ENCODE measurements at places on chromosomes 1 and 21.

DNA sequence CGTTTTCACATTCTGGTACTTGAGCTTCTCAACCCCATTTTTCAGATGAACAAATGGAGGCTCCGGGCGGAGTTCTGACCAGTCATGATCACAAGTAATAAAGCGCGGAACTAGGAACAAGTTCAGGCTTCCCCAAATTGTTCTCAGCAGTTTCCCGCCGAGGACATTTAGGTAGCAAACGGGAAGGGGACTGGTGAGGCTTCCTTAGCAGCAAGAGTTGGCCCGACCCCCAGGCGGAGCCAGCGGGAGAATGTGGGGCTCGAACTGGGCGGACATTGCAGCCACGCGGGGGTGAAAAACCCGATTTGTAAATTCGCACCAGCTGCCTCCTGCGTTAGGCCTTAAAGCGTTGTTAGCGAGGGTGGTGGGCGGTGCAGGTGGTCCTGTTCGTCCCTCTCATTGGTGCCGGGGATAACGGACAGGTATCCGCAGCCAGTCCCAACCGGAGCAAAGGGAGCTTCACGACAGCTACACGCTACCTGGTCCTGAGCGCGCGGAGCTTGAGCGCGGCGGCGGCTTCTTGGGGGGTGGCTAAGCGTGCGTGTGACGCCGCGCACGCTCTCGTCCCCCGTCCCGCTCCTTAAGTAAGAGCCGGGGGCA, 15.3 kb downstream of the SEMA6C start:
- DNase-seq: peak; percentile 70

DNA sequence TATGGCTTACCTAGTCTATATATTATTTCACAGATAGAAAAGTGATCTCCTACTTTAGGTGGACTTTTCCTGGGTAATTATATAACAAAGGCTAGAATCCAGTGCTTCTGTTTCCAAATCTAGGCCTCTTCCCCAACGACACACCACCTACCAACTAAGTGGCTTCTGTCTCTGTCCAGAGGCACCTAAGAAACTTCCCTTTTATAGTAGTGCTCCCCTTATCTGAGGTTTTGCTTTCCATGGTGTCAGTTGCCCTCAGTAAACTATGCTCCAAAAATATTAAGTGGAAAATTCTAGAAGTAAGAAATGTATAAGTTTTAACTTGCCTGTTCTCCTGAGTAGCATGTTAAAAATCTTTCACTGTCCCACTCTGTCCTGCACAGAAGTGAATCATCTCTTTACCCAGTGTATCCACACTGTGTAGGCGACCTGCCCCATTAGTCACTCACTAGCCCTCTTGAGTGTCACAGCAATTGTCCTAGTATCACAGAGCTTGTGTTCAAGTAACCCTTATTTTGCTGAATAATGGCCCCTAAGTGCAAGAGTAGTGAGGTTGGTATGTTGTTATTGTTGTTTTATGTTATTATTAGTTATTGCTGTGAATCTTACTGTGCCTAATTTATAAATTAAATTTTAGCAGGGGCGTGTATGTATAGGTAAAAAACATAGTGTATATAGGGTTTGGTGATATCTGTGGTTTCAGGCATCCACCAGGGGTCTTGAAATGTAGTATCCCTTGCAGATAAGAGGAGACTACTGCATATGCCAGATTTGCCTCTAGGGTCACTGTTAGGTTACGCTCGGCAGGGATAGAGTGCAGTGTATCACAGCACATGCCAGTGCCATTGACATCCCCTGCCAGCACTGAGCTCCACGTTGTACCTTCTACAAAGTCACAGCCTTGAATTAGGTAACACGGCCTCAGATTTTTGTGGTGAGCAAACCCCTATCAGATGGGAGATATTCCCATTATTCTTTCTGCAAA, 14.7 kb upstream of the CD53 start:
- no peak for DNase-seq

- peak; percentile 19 for DNase-seq
Measured at GRCh38 chr1:31715087-31715872, 11.5 kb upstream of the COL16A1 start.

GRCh38 chr1:243267914-243268653, 12.2 kb downstream of the SDCCAG8 start:
- DNase-seq: no peak

GRCh38 chr1:9125325-9125724, 3.6 kb downstream of the GPR157 start:
- no peak for DNase-seq

GRCh38 chr1:203968761-203969160, 104.2 kb upstream of the SOX13 start:
- DNase-seq: no peak

DNA sequence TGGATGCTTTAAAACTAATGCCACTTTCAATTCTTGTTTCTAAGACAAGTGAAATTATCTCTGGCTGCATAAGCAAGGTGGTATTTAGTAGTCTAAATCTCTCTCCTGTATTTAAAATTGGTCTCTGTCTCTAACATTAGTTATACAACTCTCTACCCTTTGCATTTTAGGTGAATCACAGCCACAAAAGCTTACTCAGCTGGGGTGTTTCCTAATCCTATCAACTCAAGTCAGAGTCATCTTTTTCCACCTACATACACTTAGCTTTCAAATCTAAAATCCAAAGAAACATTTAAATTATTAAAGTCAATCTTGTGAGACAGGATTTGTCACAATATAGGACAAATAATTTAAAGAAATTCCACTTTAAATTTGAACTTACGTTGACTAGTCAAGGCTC, 255.1 kb upstream of the CXADR start:
- DNase-seq: no peak

DNA sequence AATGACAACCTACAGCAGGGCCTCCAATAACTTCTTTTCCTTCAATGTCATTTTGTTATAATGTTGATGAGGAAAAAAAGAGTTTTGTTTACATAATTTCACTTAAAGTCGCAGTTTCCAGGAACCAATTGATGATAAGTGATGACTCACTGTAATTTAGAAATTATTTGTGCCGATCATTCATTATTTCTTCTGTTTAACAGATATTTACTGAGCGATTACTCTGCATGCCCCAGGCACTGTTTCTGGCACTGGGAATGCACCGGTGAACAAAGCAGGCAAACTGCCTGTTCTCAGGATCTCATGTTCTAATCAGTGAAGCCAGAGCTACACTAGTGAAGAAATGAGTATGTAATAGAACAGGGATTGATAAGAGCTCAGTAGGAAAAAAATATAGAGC, 403.4 kb downstream of the NTNG1 start:
- DNase-seq: no peak

- DNase-seq: no peak
Measured at GRCh38 chr1:227447531-227447990, 115.8 kb upstream of the ZNF678 start.

DNA sequence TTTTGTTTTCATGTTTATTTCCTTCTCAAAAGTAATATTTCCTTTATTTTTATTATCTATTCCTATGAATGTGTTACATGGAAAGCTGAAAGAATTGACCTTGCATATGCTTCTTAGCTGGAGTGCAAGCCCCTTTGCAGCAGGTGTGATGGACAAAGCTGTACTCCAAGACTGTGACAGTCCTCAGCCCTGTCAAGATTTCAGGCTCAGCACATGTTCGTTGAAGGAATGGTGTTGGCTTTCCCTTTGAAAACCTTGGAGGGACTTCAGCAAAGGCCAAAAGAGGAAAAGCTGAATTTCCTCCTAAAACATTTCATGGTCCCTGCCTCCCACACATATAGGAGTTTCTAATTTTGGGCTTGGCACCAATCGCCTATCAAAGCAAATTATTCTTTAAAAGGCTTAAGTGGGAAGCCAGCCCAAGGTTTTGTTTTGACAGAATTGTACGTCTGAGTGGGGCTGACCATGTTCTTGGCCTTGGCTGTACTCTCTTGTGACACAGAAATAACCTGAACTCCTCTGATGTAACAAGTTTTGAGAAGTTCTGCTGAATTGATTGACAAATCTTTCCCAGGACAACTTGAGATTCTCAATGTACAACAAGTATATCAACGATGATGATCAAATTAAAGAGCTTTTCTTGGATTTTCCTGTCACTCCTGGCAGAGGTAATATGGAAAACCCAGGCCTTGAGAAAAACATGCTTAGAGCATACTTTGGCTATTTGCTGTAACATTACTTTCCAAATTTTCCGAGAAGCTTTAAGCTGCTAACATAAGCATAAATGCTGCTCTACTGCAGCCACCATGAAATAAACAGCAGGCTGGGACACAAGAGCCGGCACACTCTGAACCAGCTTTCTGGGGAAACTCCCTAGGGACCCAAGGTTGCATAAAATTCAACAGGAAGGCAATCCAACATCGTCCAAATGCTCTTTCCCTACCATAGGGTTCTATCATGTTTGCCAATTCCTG, 135.7 kb upstream of the ZNF648 start:
- no peak for DNase-seq

DNA sequence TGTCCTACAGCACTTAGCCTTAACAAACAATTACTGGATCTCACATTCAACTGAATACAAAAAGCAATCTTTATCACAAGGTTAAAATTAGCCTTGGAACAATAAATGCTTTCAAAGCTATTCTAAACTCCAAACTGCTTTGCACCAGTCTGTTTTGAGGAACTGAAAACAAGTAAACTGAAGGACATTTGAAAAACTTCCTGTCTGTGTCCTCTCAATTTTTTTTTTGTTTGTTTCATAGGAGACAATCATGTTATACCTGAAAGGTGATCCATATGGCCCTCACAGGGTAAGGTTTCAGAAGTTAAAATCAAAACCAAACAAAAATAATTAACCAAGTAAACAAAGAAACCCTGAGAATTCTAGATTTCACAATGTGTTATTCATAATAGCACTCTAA, 459.1 kb downstream of the DPYD start:
- DNase-seq: no peak

- no peak for DNase-seq
Measured at GRCh38 chr1:223486932-223487886, 94.0 kb downstream of the CCDC185 start.

DNA sequence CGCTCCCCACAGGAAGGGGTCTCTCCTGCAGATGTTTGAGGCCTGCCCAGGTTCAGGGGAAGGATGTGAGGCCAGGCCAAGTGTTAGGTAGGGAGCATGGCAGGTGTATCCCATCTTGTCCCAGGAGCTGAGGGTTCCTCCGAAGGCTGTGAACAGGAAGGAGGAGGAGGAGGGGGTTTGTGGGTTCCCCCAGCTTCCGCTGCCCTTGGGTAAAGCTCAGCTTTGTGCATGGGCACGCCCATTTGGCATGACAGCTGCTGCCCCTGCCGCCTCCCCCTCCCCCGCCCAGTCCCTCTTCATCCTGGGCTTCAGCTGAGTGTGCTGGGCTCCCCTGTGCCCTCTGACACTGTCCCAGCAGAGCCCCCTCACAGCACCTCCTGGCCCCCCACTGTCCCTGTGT, 25.5 kb downstream of the TNFRSF8 start:
- DNase-seq: peak; percentile 21

DNA sequence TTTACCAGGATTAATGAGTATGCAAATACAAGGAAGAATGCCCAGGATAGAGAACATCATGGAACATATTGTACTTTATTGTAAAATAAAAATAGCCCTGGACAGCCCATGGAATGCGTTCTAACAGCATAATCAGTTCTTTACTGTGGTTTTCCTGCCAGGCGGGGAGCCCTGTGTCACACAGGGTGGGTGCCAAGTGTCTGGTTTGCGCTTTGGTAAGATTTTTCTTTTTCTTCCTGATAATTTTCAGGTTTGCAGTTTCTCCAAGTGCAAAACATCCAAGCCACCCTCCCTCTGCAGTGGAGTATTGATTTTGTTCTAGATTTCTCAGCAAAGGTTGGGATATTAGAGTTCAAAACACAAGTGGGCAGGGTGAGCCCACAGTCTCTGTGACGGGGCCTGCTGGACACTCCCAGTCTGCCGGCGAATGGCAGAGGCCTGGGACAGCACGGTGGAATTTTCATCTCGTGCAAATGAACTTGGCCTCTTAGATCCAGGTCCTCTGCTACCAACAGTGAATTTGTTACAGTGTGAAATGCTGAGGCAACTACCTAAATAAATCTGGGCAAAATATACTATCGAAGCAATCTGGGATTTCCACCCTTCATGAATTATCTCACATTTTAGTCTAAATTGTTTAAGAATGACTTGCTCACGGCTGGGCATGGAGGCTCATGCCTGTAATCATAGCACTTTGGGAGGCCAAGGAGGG, 15.6 kb upstream of the KCNJ15 start:
- no peak for DNase-seq

DNA sequence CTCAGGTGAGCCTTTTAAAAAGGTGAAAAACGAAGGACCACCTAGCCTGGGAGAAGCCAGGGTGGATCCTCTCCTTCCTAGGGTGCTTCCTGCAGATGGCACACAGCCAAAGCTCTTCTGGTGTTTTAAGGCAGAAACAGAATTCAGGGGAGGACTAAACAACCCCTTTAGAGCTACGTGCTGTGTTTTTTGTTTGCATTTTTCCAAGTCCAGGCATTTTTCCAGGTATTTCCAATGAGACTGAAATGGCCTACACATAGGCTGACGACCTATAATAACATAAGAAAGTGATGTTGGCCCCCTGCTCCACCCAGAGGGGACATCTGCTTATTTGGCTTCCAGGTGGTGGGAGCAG, 83.8 kb downstream of the CAPZB start:
- DNase-seq: no peak

- DNase-seq: no peak
Measured at GRCh38 chr1:68490046-68490651, 6.7 kb downstream of the DEPDC1 start.

DNA sequence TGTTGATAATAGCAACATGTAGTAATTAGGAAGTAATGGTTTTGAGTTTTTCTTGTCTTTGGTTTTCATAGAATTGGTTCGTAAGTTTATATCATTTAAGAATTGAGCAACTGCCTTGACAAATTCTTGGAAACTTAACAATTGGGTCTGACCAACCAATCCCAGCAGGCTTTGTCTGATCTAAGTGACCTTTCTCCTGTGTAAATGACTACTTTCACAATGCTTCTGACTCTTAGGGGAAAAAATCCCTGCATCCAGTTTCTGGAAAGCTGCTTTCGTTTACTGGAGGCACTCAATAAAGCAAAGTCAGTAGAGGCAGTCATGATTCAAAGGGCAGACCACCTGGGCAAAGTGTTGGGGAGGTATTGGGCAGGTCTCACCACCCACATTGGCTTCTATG, 303.6 kb upstream of the FAM78B start:
- DNase-seq: no peak

DNA sequence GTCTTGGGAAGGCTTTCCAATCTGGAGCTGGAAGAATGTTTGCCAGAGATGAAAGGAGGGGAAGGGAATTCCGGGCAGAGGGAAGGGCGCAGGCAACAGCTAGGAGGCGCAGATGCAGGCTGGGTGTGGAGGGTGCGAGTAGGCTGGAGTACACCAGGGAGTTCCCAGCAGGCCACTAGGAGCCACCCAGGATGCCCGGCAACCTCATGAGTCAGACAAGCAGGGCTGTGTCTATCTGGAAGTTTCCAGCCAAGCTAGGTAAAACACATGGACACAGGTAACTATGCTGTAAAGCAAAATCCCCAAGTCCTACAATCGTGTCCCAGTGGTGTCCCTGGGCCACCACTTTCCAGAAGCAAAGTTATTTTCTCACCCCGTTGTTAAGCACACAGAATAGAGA, 990 bp upstream of the NBL1 start:
- DNase-seq: no peak

DNA sequence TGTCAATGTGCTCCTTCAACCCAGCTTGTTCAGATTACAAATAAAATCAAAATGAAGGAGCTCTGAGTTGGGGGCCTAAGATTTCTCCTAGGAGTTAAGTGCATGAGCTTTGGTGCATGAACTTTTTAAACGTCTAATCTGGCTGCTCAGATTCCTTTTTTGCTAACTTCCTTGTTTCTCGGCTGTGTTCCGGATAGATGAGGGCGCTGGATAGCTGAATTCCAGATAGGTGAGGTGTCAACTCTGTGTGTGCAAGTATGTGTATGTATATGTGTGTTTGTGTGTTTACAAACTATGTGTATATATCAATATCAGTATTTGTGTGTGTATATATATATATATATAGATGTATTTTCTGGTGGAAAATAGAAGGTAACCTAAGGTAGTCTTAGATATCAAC, 37.5 kb upstream of the RCAN3 start:
- DNase-seq: no peak

Measured in activated CD4-positive, alpha-beta T cell treated with anti-CD3 and anti-CD28 coated beads, Interleukin-2, amount 50 U/mL, for 1 hour (primary cell).